ENCODE measurements at places on chromosomes 12 and 14. TPM values are rescaled to one million over a fixed set of nuclear protein-coding genes. Genes with fewer than 3 reads are reported as not detected.

Gene CNPY2
- total RNA-seq, result 48.2 TPM

Gene CLEC7A
- total RNA-seq, result not detected

Gene VWF
- total RNA-seq, result 0.26 TPM

Gene TTC7B
- total RNA-seq, result 10.8 TPM

Gene FSCB
- not detected for total RNA-seq

Gene ISM2
- not detected for total RNA-seq

Gene SIRT4
- 2.5 TPM for total RNA-seq

Gene ENDOU
- 0.17 TPM for total RNA-seq

Gene LRRK2
- total RNA-seq, result 10.8 TPM

Gene COL2A1
- total RNA-seq, result not detected

Gene SLC25A47
- under 0.01 TPM for total RNA-seq

Gene CIDEB
- 0.51 TPM for total RNA-seq

Gene GPATCH2L
- total RNA-seq, result 36.2 TPM

Gene LETMD1
- 61.4 TPM for total RNA-seq

Gene RIPK3
- 0.33 TPM for total RNA-seq

Gene AMN
- under 0.01 TPM for total RNA-seq

Gene KRT83
- not detected for total RNA-seq

Gene APOLD1
- 1.5 TPM for total RNA-seq

Gene ARHGEF40
- total RNA-seq, result 24.7 TPM

Gene HELB
- 2.6 TPM for total RNA-seq

Gene IL23A
- not detected for total RNA-seq

Gene GARIN6
- not detected for total RNA-seq

Gene CLECL1
- total RNA-seq, result not detected

Gene TEX22
- total RNA-seq, result 0.51 TPM

Gene CD163L1
- not detected for total RNA-seq

Gene MYF6
- total RNA-seq, result under 0.01 TPM

Gene PIANP
- 0.17 TPM for total RNA-seq

Gene CLEC6A
- total RNA-seq, result not detected

Gene NAB2
- total RNA-seq, result 62.7 TPM

Gene MAP1LC3B2
- 1.2 TPM for total RNA-seq

Gene AREL1
- 28.2 TPM for total RNA-seq

Gene NTN4
- 28.6 TPM for total RNA-seq

Gene MDGA2
- not detected for total RNA-seq

Gene MYF5
- not detected for total RNA-seq

Gene BBOF1
- 4.4 TPM for total RNA-seq

Gene SPX
- 1.3 TPM for total RNA-seq

Gene RNASE7
- not detected for total RNA-seq

Gene KRT3
- not detected for total RNA-seq

Gene TC2N
- 0.26 TPM for total RNA-seq

Gene LHX5
- total RNA-seq, result not detected

Gene NID2
- total RNA-seq, result 93.7 TPM

Gene TAS2R14
- 2.1 TPM for total RNA-seq

Gene RALGAPA1
- total RNA-seq, result 34.5 TPM

Gene CCDC198
- total RNA-seq, result not detected

Gene NOVA1
- 5.1 TPM for total RNA-seq

Gene GUCY2C
- not detected for total RNA-seq

Data from fibroblast of lung (primary cell).